ENCODE measurements at places on chromosomes 7 and 10.
A peak's percentile ranks its signal among the peaks of the same experiment; 100 is the strongest.

- DNase-seq = no peak
Observed at GRCh38 chr10:59285073-59285472, 77.3 kb downstream of the FAM13C start.

GRCh38 chr10:14262836-14263425 lies 67.8 kb downstream of the FRMD4A start:
- DNase-seq = no peak

DNA sequence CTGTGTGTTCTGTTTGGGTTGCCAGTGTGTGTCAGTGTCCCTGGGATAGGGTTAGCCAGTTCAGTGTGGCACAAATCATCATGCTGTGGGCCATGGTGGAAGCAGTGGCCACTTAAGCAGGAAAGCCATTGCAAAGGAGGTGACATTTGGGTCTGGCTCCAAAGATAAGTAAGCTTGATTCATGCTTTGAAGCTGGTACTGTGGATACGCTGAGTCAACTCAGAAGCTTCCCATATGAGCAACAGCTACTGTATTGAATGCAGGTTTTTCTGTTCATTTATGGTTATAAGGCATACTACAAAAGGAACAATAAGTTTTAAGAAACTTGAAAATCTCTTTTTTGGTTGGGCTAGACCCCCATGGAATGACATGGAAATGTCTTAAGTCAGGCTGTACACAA lies 143.1 kb downstream of the BMPER start:
- no peak for DNase-seq

DNA sequence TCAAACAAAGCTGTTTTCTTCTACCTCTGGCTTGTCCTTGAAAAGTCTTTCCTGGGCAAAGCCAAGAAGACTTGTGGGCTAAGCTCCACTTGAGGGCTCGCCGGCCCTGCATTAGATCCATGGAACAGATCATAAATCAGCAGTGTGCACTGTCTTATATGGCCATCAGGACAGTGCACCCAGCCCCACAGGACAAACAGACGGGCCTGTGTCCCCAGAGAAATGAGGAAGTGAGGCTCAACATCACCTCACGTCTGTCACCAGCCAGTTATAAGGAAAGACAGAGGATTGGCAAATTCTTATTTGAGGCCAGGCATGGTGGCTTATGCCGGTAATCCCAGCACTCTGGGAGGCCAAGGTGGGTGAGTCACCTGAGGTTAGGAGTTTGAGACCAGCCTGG lies 12.3 kb upstream of the IFT22 start:
- DNase-seq = no peak

DNA sequence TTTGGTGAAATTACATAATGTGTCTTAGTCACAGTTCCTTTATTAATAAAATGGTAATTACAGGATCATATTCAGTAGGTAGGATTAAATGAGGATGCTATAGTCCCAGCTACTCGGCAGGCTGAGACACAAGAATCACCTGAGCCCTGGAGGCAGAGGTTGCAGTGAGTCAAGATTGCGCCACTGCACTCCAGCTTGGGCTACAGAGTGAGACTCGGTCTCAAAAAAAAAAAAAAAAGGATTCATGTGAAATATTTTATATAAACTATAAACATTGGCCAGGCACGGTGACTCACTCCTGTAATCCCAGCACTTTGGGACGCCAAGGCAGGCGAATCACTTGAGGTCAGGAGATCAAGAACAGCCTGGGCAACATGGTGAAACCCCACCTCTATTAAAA lies 197.9 kb downstream of the IMMP2L start:
- no peak for DNase-seq

DNA sequence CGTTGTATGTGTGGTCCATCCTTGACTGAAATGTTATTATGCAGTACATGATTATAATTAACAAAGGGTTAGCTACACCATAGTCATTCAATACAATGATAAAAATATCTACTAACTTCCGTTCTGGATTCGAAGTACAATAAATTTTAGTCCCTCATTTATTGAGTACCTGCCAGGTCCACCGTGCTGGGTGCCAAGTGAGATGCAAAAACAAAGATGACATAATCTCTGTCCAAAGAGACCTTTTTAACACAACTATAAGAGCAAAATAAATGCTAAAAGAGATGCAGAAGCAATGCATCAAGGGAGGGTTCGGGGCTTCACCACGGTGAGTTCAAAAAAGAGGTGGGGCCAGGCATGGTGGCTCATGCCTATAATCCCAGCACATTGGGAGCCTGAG lies 33.1 kb downstream of the LAMB1 start:
- DNase-seq = no peak

GRCh38 chr7:144822223-144822622 lies 13.6 kb downstream of the TPK1 start:
- DNase-seq = no peak

GRCh38 chr10:122514045-122514840 lies 46.3 kb upstream of the DMBT1 start:
- DNase-seq = no peak

- DNase-seq = no peak
Observed at GRCh38 chr10:36538953-36539586, 586.3 kb upstream of the ANKRD30A start.

DNA sequence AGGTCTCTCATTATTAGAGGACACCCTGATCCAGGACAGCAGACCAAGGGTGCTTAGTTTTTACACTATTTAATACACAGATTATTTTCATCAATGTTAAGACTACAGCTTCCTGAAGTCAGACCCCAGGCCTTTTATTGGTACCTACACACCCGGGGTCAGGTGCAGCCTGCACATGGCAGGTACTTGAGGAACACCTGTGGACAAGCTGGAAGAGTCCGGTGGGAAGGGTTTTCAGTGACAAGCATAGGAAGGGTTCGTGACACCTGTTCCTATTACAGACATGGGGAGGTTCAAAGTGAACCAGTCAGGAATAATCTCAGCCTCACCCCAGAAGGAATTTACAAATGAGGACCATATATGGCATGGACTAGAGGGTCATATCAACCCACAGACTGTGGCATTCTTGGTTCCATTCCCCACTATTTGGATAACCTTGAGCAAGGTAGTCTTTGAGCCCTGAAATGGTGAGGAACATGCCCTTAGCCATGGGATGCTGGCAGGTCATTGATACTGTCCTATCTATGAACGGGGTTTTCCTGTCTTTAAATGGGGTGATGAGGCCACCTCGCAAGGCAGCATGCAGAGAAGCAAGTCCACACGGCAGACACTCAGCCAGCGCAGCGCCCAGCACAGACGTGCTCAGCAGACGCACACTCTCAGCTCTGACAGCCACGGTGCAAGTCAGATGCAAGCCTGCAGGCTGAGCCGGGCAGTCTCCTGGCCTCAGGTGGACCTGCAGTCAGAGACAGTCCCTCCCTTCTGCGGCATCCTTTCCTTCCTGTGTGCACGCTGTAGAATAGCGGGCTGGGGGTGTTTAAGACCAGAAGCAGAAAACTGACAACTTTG lies 624.9 kb downstream of the PTPRN2 start:
- DNase-seq = no peak

DNA sequence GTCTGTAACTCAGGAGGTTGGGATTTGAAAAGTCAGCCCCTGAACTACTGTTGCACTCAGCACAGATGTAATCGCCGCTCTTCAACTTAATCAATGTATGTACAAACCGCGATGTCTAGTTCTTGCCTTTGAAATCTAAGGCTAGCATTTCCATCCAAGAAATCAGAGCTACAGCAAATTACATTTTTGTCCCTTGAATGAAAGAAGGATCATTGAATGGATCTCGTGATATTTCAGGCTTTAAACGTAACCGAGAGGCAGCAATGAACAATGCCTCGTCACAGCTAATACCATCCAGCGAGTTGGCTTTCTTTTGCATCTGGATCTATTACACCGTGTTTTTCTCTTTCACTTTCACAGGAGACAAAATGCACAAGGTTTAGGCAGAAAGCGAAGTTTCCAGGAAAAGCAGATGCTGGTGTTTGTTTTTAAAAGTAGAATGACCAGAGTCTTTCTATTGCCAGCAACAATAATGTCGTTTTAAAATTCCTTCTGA lies 5.5 kb downstream of the SKIDA1 start:
- DNase-seq = no peak

- no peak for DNase-seq
Observed at GRCh38 chr7:154627646-154628290, 375.2 kb downstream of the PAXIP1 start.

DNA sequence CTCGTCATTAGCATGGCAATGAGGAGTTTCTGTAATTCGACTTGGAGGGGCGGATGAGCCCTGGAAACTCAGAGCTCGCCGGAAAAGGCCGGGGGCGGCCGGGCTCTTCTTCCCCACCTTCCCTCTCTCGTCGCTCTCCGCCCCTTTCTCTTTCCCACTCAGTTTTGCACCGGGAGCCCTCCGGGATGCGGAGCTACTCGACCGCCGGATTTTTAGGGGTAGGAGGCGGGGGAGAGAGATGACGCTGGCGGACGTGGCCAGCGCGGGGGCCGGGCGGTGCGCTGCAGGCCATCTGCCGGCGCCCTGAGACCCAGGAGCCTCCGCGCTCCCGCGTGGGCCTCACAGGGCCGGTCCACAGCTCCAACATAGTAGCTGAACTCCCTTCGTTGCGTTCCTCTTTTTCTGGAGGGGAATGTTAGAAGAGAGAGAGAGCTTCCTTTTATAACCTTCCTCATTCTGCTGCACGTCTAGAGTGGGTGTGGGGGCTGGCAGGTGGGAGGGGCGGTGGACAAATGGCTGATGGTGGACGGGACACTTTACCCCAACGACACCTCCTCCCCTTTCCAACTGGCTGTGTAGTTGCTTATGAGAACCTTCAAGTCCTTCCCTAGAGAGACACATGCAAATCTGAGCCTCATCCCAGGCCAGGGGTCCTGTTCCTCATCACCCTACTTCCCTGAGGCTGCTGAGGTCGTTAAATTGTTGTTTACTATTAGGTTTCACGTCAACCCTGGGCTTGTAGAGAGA lies 1.1 kb upstream of the HOXA1 start:
- peak; percentile 29 for DNase-seq

DNA sequence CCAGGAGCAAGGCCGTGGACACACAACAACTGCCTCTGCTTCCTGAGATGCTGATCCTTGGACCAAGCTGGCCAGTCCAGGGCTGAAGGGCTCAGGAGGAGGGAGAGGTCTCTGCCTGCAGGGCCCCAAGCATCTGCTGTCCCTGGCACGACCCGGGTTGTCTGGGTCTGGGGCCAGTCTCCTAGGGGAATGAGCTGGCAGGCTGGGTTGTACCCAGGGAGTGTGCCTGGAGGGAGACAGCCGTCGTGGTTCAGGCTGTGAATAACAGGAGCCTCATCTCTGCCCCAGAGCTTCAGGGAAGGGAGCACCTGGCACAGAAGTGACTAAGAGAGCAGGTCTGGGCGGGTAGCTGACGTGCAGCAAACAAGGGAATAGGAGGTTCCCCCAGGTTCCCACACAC lies 17.9 kb upstream of the SERPINE1 start:
- no peak for DNase-seq

DNA sequence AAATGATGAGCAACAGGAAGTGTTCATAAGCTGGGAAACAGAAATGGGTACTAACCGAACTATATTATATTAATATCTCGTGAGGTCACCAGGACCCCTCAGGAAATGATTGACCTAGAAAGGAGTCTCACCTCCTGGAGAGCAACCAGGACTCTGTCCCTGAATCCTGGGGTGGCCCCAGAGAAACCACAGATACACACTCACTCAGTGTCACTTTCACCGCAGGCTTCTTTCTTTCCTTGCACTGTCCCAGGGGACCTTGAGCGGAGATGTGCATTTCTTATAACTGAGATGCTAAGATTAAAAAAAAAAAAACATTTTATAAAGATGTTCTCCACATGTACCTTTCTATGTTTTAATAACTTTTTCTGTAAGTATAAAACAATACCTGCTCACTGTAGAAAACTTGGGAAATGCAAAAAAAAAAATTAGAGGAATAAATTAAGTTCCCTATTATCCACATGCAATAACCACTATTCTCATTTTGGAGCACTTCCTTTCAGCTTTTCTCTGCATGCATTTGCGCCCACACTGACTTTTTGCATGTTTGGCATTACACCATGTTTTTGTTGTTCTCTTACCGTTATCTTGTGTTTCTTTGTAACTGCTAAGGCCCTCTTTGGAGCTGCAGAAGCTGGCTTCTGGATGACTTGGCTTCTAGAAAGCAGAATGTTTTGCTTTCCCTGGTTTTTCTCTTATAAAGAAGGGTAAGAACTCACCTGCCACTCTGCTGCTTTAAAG lies 15.0 kb downstream of the NOD1 start:
- DNase-seq = no peak

GRCh38 chr7:111872450-111873325 lies 310.4 kb upstream of the IMMP2L start:
- no peak for DNase-seq

- no peak for DNase-seq
Observed at GRCh38 chr10:98517672-98518071, 70.9 kb upstream of the HPS1 start.

GRCh38 chr10:5293691-5294550 lies 70.8 kb upstream of the UCN3 start:
- no peak for DNase-seq

GRCh38 chr7:20030417-20030816 lies 186.8 kb downstream of the MACC1 start:
- DNase-seq = no peak

GRCh38 chr7:127550247-127550646 lies 35.1 kb downstream of the GCC1 start:
- no peak for DNase-seq

GRCh38 chr10:19785366-19785765 lies 30.9 kb upstream of the PLXDC2 start:
- DNase-seq = no peak

Measured in spinal cord (tissue), 10 donors.